ENCODE measurements at places on chromosomes 1 and 21.

DNA sequence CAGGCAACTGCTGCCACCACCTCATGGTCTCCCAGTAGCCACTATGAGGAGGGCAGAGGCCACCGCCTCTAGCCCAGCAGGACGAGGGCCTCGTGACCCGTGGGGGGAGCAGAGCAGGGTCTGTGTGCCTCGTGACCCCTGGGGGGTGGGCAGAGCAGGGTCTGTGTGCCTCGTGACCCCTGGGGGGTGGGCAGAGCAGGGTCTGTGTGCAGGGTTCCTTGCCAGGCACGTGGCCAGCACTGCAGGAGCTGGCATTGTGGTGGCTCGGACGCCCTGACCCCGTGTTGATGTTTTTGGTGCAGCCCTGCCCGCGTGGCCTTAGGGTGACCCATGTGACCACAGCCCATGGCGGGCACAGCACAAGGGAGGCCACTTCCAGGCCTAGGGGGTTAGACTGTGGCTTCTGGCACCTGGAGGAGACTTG, 52.8 kb downstream of the SLX9 start:
- DNase-seq, result no peak

DNA sequence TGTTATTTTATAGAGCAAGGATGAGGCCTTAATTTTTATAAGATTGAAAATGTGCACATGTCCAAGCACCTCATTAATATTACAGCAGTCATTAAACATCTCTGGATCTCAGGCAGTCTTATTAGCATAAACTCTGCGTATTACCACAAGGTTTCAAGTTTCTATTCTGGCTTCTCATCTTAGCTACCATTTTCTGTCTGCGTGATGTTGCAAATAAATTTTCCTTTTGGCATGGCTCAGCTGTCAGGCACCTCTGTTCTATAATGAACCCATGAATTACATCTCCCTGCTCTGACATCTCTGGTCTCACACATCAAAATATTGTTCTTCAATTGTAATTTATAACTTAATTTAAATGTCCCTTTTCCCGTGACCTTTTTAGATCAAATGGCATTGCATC, 156.5 kb downstream of the SLC45A1 start:
- no peak for DNase-seq

DNA sequence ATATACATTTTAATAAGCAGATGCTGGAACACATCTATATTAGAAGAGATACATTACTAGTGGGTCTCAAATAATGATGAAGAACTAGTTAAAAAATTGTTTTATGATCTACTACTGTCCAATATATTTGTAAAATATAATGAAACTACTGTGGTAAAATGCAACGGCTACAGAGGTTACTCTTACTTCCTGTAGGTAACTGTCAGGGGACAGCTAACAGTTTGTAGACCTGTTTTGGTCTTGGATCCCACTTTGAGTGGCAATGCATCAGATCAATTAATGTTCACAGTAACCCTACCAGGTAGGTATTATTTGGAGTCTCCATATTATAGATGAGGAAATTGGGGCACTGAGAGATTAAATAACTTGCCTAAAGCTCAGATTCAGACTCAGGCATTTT, 26.7 kb upstream of the MYSM1 start:
- no peak for DNase-seq

DNA sequence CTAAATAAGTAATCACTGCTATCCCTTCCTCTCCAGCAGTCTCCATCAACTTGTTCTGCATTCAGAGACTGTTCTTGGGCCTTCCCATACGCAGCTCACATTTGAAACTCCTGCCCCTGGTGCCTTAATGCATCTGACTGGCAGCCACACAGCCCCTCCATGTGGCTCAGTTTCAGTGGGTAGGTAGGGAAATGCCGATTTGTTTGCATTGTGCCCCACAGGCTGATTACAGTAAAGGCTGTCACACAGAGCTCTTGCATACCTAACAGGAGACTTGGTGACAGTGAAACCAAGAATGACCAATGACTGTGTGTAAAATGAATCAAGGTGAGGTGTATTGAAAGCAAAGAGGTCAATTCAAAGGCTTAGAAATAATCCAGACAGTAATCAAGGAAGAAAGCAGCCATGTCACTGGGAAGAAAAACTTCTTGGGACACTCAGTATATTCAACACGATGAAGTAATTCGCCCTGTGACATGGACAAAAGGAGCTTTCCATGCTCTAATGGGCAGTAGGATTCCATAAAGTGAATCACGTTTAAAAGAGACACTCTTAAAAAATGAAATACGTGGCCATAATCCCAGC, 12.7 kb upstream of the B3GALNT2 start:
- no peak for DNase-seq

DNA sequence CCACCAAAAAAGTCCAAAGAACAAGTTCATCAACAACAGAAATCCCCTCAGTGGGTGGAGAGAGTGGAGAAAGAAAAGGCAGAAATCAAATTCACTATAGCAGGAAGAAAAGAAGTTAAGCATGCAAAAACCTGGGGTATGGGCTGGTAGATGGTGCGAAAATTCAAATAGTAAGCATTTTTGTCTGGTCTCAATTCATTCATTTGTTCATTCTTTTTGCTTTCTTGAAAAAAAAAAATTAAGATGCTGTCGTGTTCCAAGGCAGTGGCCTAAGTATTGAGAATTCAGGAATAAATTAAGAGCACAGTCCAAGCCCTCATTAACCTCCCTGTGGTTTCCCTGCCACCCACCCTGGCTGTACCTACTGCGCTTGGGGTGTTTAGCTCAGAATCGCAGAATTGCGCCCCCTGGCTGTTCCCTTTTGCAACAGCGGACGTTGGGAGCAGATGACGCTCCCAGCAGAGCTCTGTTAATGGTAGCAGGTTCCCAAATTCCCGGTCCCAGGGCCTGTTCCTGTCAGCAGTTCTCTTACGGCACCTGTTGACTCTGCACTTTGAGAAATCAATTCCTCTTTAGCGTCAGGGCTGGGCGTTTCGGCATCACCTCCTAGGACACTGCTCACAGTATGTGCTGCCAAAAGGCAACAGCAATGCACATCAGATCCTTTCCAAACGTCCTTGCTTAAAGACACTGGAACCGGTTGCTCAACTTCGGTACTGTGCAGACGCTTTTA, 34.0 kb upstream of the SSX2IP start:
- DNase-seq, result no peak

DNA sequence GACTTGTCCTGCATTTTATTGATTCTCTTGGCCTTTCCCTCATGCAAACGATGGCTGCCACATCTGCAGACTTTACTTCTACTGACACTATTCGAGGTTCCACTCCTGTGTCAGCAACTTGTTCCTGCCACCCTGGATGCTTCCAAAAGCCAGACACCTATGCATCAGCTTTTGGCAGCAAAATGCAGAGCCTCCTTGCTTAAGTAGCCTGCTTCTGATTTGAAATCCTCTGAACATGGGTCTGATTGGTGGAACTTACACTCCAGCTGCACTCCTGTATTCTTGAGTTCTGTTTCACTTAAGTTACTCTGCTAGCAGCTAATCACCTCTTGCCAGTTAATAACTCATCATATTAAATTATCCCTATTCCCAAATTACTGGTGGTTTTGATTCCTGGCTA, 152.1 kb upstream of the FMN2 start:
- no peak for DNase-seq

DNA sequence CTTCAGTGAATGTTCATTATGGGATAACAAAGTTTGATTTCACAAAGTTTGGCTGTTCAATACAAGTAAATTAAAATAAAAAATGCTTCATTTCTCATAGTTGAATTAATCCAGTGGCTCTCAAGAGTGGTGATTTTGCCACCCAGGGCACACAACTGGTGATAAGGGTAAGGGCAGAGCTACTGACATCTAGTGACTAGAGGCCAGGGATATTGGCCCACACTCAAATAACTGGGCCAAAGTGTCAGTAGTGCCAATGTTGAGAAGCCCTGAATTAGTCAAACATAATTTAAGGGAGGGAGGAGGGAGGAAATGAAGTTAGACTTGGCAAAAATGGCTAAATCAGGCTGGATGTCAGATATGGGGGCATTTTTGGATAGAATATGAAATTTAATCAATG, 880.5 kb upstream of the ADGRL4 start:
- no peak for DNase-seq

DNA sequence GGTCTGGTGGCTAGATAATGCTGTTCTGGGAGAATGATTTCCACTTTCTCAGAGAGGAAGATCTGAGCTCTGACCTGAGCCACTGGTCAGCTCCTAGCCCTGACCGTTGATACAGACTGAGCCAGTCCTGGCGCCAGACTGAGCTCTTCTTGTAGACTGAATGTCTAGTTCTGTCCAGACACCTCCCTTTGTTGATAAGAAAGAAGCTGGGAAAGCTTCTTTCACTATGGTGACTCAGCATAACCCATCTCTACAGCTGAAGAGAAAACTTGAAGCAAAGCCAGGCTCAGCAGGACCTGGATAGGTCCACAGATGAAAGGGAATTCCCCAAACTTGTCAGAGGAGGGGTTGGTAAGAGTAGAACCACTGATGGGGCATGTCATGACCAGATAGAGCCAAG, 9.9 kb upstream of the TRABD2B start:
- DNase-seq, result no peak

- no peak for DNase-seq
Observed at GRCh38 chr1:6075748-6076147, 30.1 kb downstream of the KCNAB2 start.

Data from NCI-H345 (cell line).